ENCODE measurements at places on chromosomes 2 and 18.

DNA sequence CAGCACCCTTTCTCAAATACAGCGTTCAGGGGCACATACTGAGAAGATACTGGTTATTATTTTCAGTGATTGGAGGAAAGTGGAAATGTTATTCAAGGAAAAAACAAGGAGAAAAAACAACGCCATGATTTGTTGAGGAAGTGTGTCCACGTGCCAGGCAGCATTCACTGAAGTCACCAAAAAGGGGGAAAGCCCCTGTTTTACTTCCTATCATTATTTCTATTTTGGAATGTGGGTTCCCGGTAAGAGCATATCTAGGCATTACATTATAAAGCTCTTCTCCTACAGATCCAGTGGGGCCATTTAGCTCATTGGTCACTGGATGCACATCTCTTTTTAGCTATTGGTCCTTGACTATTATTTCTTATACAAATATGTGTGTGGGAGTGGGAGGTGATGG is 518.7 kb downstream of the TXNL1 start:
- no peak for DNase-seq

DNA sequence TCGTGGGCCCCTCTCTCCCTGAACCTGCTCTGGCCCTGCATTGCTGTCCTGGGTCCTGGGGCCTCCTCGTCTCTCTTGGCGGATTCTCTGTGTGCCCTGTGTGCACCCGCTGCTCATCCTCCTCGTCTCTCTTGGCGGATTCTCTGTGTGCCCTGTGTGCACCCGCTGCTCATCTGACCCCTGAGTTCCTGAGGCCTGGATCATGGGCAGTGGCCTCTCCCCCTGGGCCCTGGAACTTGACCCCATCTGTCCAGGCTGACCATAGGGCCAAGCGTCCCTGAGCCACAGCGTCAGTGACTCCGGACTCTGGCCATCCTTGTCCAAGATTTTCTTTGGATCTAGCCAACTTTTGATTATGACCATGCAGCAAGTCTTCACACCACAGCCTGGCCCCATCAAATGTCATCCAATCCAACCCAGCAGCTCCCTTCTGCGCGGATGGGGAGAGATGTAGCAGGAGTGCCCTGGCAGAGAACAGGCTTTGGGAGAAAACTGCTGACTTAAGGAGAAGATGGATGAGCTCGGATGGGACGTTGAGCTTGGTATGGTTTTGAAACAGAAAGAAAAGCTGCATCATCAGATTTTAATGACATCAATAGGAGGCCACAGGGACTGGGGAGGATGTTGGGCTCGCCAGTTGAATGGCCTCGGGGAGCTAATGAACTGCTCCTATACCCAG is 455.1 kb upstream of the HS6ST1 start:
- DNase-seq = no peak

- no peak for DNase-seq
Observed at GRCh38 chr2:205377324-205377723, 305.0 kb upstream of the NRP2 start.

DNA sequence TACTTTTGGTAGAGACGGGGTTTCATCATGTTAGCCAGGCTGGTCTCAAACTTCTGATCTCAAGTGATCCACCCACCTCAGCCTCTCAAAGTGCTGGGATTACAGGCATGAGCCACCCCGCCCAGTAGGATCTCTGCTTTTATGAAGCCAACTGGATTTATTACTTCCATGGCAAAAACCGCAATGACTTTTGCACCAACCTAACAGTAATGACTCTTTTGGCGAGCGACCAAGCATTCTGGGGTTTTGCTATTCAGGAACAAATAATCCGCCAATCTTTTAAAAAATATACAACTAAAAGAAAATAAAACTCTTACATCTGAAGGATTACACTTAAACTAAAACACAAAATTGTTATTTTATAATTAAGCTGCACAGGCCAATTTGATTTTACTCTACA is 260.6 kb downstream of the ZEB2 start:
- no peak for DNase-seq

DNA sequence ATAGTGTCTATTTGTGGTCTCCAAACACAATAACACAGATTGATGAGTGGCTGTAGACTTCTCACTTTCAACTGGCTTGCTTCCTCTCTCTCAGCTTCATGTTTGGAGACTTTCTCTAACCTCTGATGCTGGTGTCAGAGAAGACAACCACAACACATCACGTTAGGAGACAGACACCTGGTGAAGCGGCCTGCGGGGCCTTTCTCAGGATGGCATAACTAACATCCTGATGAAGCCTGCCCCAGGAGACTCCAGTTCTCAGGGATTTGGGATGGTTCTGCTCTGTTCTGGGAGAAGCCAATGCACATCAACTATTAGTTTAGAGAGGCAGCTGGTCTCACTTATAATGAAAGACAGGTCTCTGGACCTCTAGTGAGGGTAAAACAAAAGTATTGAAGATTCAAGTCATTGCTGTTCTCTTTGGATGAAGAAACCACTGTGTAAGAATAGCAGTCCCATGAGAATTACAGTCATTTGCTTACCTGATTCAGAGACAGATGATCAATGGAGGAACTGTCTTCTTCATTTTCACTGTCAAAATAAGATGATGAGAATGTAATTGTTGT is 2.0 kb downstream of the IL1A start:
- DNase-seq = no peak

GRCh38 chr2:226121046-226121738 is 678.4 kb downstream of the IRS1 start:
- DNase-seq = peak; percentile 24

DNA sequence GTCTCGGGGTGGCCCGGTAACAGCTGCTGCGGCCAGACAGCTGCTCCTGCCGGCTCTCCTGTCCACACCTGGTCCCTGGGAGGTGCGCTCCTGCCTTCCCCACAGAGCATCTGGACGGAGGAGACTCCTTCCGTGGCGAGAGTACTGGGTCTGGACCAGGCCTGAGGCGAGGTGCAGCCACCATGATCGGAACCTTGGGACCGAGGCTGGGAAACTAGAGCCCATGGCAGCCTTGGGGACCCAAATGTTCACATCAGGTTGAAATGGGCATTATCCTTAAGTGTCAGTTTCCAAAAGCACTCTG is 628 bp downstream of the GIGYF2 start:
- no peak for DNase-seq

GRCh38 chr2:210179351-210179990 is 8.3 kb upstream of the KANSL1L start:
- no peak for DNase-seq

DNA sequence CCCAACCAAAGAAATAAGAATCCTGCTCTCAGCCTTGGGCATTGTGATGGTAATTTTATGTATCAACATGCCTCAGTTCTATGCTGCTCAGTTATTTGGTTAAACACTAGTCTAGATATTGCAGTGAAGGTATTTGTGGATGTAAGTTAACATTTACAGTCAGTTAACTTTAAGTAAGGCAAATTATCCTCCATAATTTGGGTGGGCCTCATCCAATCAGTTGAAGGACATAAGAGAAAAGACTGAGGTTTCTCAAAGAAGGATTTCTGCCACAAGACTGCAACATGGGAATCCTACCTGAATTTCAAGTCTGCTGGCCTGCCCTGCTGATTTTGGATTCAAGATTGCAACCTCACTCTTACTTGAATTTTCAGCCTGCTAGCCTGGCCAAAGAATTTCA is 975.5 kb upstream of the ACVR2A start:
- DNase-seq = no peak

DNA sequence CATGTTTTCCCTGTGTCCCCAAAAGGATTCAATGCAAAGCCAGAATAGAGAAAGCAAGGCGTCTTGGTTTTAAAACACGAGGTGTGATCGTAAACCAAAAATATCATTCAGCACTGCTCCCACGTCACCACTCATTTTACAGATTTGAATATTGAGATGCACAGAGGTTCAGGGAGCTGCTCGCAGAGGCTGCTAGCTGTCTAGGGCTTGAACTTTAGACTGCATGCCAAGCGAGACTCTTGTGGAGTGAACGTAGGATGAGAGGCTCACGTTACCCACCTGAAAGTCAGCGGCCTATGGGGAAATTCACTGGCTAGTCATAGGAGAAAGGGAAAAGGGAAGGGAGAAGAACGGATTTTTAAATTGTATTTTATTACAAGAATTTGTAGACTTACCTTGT is 130.1 kb downstream of the MBP start:
- no peak for DNase-seq

DNA sequence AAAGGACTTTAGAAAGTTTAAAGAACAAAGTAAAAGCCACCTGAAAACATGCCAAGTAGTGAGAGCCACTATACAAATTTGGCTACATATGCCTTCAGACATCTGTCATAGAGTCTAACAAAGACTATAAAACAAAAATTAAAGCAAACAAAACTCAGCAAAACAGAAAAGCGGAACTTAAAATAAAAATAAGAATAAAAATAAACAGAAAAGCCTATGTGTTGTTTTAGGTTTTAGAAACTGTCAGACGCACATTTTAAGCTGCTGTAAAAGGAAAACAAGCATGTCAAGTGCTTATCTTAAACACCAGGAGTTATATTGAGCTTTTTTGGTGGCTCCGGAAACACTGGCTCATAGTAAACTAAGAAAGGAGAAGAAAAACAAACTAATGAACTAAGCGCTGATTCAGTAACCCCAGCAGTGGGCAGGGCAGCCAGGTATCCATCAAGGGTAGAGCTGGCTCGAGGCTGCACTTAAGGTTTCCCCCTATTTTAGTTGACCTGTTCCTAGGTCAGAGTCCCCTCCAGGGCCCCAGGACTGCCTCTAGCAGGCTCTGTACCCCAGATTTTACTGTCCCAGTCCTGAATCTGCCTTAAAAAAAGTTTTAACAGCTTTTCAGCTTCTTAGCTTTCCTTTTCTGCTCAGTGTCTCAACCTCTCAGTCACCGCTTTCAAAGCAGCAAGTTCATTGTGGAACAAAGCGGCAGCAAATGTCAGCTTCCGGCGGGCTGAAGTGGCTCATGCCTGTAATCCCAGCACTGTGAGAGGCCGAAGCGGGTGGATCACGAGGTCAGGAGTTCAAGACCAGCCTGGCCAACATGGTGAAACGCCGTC is 15.4 kb upstream of the RMC1 start:
- no peak for DNase-seq

- no peak for DNase-seq
Observed at GRCh38 chr18:38565513-38565912, 999.9 kb upstream of the CELF4 start.

GRCh38 chr18:12656605-12656937 is 1.3 kb downstream of the SPIRE1 start:
- DNase-seq = peak; percentile 29

DNA sequence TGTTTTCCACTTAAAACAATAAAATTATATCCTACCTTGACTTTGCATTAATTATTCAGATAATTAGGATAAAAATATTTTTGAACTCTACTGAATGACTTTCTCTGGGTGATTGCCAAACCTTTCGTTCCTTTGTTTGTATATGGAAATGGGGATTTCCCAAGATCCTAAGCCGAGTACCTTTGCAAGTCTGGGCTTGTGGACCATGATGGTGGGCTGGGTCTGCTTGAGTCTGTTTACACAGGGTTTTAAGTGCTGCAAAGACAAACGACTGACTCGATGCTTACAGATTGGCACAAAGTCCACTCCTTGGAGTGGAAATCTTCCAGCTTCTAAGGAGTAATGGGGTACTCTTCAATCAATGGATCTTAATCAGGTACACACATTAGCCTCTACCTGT is 659.5 kb downstream of the TSN start:
- DNase-seq = no peak

DNA sequence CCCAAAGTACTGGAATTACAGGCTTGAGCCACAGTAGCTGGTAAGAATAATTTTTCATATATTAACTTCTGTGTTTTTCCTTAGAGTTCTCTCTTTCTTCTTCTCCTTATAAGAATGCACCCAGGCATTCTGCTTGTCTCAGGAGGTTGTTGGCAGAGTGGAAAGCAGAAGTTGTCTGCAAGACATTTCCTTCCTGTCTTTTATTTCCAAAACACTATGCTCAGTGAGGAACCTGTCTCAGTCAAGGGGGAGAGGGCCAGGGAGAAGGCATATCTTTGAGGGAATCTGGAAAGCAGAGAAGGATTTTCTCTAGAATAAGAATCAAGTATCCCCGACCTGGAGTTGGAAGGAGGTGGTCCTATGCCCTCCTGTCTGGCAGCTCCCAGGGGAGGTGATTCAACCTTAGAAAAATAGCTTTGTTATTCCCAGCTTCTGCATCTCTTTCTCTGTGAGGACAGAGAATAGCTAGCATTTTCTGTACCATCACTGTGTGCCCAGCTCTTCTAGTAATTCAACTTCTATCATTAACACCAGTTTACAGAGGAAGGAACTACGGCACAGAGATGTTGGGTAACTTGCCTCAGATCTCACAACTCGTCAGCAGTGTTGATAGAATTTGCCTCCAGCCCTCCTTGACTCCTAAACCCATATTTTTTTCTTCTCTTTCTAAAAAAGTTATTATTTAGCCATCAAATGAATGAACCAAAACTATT is 3.8 kb upstream of the LPIN2 start:
- DNase-seq = no peak

- DNase-seq = no peak
Observed at GRCh38 chr18:22052405-22053105, 116.8 kb upstream of the GATA6 start.

- peak; percentile 18 for DNase-seq
Observed at GRCh38 chr2:198273660-198274059, 469.3 kb downstream of the PLCL1 start.

DNA sequence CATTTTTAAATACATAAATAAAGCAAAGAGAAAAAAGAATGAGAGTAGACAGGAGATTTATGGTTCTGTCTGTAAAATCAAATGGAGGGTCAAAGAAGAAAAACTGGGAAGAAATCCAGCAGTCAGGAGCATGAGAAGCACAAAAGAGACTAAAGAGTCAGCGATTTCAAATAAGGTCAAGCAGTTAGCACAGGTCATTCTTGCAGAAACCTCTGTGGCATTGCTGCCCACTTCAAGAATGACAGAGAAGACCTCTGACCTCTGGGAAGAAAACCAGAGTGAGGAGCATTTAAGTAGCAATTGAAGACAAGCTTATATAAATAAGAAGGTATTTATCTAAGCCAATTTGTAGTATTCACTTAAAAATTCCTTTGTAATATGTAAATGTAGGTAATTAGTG is 172.0 kb upstream of the SPOPL start:
- DNase-seq = no peak

DNA sequence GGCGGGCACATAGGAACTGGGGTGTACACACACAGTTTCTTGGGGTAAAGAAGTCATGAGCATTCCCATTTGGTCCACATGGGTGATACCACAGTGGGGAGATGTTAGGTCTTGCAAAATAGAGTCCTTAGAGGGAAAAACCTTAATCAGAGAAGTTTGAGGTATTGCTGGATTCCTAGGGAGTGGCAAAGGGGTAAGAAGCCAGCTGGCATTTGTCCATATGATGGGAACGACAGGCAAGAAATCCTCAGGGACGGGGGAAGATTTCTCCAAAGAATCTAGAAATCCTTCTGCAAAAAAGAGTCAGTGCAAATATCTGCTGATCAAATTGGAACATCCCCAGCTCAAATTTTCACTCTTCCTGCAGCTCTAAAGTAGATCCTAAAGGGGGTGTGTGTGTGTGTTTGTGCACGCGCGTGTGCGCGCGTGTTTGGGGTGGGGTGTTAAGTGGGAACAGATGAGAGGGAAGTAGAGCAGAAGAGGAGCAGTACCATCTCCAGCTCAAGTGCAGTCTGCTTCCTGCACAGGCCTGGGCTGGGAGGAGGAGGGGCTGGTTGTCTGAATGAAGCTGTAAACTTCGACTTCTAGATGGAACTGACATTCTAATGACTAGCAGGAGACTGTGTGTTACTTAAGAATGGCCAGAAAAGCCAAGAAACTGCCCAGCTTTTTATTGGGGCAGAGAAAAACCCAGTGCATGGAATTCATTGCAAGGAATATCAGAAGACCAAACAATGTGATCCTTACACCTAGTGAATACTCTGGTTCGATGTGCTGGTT is 168.0 kb downstream of the SPP2 start:
- peak; percentile 38 for DNase-seq
